A673 (cell line): ENCODE measurements at places on chromosomes 13 and 19. TPM values are rescaled to one million over a fixed set of nuclear protein-coding genes. Genes with fewer than 3 reads are reported as not detected.

The SLITRK5 gene
- 1.3 and 2.2 TPM in 2 replicates for total RNA-seq

DNA sequence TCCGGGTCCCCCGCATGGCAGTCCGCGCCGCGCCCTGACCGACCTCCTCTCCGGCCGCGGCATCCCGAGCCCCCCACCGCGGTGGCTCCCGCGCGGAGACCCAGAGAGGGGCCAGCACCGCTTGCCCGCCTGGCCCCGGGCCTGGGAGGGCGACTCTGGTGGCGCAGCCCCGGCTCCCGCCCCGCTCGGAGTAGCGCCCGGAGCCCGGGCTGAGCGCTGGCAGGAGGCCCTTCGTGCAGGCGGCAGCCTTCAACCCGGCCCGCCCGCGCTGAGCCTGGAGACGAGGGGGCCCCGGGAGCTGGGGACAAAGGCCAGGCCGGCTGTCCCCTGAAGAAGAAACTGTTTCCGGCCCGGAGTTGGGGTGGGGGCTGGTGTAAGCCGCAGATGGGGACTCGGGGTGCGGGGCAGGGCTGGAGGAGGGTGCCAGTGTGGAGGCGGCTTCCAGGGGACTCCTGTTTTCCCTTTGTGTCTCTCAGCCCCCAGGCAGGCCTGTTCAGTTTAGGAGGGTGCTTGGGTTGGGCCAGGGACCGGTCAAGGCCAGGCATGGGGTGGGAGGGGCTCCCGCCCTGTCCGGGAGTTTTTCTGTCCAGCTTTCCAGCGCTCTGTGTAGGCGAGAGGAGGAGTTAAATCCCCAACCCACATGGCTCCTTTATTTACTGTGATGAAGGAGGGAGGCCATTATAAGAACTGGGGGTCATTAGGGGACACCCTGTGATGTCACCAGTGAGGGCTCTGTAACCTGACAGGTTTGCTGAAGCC lies 935 bp downstream of the LRP3 start:
- H3K27ac ChIP-seq: peak overlapping the region; percentile 73
- H3K36me3 ChIP-seq: peaks cover 10% of the 10 kb centered on the region
- DNase-seq: peak; percentile 14
- H3K4me3 ChIP-seq: peak overlapping the region; percentile 73

DNA sequence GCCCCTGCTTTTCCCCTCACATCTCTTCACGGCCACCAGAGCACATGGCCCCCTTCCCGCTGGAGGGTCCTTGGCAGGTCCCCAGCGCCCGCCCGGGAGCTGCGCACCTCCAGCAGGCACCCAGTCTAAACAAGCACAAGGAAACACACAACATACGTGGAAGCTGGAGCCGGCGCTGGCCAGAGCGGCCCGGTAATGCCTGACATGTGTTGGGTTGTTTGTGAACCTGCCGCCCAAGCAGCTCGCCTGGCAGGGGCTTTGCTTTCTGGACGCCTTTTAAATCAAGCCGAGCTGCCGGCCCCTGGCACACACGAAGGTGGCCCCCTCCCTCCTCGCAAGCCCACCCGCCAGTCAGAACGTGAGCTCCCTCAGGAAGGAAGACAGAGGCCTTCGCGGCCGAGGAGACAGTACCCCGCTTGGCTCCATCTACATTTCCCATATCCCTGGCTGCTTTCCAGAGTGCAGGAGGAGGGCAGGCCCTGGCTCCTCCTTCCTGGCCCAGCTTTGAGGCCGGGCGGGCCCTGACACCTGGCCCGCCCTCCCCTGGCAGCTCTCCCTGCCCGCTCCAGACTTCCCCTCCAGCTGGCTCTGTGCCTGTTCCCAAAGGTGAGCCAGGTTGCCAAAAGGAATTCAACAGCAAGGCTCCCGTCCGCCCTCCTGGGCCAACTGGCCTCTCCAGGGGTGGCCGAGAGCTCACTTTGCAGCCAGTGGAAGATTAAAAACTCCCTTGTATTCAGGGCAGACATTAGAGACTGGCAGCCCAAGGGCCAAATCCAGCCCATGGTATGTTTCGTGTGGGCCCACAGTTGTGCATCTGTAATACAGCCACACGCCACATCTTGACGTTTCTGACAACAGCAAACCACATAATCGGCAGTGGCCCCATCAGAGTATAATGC lies 28.7 kb downstream of the COMP start:
- H3K4me1 ChIP-seq: no peaks in the 10 kb centered on the region
- H3K27ac ChIP-seq: no peak overlapping the region
- DNase-seq: no peak
- H3K27me3 ChIP-seq: no peaks in the 10 kb centered on the region

- no peaks in the 10 kb centered on the region for H3K4me1 ChIP-seq
- no peak for DNase-seq
- no peak overlapping the region for H3K4me3 ChIP-seq
- no peaks in the 10 kb centered on the region for H3K36me3 ChIP-seq
Measured at GRCh38 chr19:37855098-37855497, 51.3 kb downstream of the WDR87 start.

- H3K4me3 ChIP-seq: no peak overlapping the region
- H3K27ac ChIP-seq: no peak overlapping the region
- H3K36me3 ChIP-seq: no peaks in the 10 kb centered on the region
- no peak for DNase-seq
- H3K4me1 ChIP-seq: no peaks in the 10 kb centered on the region
- H3K27me3 ChIP-seq: peaks cover 5% of the 10 kb centered on the region
Measured at GRCh38 chr19:49976496-49976895, 15.5 kb upstream of the SIGLEC11 start.

DNA sequence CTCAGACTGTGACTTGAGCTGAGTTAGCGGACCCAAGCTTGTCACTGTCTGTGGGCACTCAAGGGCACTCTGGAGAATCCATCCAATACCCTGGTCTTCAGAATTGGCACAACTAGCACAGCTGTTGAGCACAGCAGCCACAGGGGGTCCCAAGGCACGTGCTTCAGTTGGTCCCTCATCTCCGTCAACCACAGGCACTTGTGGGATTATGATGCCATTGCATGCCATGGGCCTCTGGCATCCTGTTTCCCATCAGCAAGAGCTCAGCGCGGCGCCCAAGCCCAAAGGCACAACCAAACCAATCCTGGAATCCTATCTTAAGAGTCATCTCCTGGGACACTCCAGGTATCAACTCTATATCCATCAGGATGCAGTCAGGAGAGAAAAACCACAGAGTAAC lies 3.7 kb upstream of the B3GNT8 start:
- peak overlapping the region; percentile 26 for H3K27ac ChIP-seq
- no peaks in the 10 kb centered on the region for H3K27me3 ChIP-seq
- peaks cover 16% of the 10 kb centered on the region for H3K36me3 ChIP-seq
- H3K4me1 ChIP-seq: peaks cover 25% of the 10 kb centered on the region

The KCNN4 gene
- total RNA-seq: 0.20 TPM in 1 of 2 replicates, not detected in the other

DNA sequence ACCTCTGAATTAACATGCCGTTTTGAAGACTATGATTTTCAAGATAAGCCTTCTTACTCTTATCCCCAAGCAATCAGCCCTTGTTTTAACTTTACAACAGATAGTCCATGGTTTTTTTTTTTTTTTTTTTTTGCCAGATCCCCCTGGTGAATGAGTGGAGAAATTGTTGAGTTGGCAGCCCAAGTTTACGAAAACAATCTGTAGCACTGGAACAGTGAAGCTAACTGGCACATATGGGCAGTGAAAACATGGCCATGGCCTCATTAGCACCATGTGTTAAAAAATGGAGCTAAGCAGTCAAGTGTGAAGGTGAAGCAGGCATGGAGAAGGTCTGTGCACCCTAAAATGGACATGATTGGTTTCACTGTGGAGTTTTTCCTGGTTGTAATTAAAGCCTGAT lies 812.1 kb upstream of the MIR17HG start:
- H3K27me3 ChIP-seq: no peaks in the 10 kb centered on the region
- H3K27ac ChIP-seq: no peak overlapping the region
- no peaks in the 10 kb centered on the region for H3K36me3 ChIP-seq
- H3K4me1 ChIP-seq: no peaks in the 10 kb centered on the region

DNA sequence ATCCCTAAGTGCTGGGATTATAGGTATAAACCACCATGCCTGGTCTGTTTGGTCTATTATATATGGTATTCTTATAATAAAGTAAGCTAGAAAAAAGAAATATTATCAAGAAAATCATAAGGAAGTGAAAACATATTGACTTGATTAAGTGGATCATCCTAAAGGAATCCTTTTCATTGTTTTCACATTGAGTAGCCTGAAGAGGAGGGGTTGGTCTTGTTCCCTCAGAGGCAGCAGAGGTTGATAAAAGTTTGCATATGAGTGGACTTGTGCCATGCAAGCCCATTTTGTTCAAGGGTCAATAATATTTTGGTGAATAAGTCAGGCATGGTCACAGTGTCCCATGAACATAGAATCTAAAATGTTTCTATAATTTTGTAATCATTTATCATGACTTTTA lies 52.7 kb downstream of the ZNF627 start:
- no peaks in the 10 kb centered on the region for H3K27me3 ChIP-seq
- peaks cover 40% of the 10 kb centered on the region for H3K36me3 ChIP-seq
- H3K27ac ChIP-seq: no peak overlapping the region

The TEX29 gene
- total RNA-seq: 0.45 and 0.76 TPM in 2 replicates

The AKAP11 gene
- total RNA-seq: 24.0 and 24.1 TPM in 2 replicates

DNA sequence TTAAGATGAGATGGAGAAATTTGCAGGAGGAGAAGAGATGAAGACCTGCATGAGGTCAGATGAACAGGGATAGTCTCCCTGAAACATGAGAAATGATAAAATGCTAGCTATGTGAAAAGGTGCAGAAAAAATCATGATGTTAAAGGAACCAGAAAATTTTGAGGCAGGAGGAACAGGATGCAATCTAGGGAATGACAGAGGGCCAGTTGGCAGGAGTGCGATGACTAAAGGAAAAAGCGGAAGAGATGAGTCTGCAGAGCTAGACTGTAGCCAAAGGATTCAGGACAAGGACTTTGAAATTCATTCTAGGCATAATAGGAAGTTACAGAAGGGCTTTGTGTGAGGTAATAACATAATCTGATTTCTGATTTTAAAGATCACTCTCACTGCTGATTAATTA lies 77.9 kb downstream of the TRPC4 start:
- DNase-seq: peak; percentile 45
- no peaks in the 10 kb centered on the region for H3K27me3 ChIP-seq
- no peak overlapping the region for H3K27ac ChIP-seq
- H3K4me1 ChIP-seq: peaks cover 33% of the 10 kb centered on the region
- H3K4me3 ChIP-seq: no peak overlapping the region
- H3K36me3 ChIP-seq: no peaks in the 10 kb centered on the region

The PNMA8C gene
- not detected in 2 replicates for total RNA-seq

DNA sequence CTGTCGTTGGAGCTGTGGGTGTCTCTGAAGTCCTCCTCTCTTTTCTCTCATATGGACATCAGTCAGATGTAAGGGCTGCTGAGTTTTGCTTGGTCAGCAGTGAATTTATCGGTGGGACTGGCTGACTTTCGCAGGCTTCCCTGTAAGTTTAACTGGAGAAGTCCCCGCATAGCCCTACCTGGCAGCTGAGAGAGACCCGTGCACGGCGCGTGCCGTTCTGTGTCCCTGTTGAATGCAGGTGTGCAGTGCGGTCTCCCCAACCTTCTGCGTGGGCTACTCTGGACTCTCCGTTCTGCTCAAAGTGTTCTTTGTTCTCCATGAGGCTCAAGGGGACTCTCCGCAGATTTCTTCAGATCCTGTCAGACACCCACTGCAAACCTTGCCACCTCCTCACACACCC lies 252.9 kb downstream of the COL4A1 start:
- peaks cover 33% of the 10 kb centered on the region for H3K27me3 ChIP-seq
- no peak for DNase-seq
- no peak overlapping the region for H3K27ac ChIP-seq
- no peaks in the 10 kb centered on the region for H3K36me3 ChIP-seq
- no peaks in the 10 kb centered on the region for H3K4me1 ChIP-seq
- H3K4me3 ChIP-seq: no peak overlapping the region

- no peaks in the 10 kb centered on the region for H3K36me3 ChIP-seq
- H3K4me3 ChIP-seq: no peak overlapping the region
- peaks cover 5% of the 10 kb centered on the region for H3K27me3 ChIP-seq
- no peaks in the 10 kb centered on the region for H3K4me1 ChIP-seq
- no peak overlapping the region for H3K27ac ChIP-seq
- no peak for DNase-seq
Measured at GRCh38 chr13:80462037-80462436, 121.1 kb upstream of the SPRY2 start.

- no peak for DNase-seq
- no peak overlapping the region for H3K4me3 ChIP-seq
- no peak overlapping the region for H3K27ac ChIP-seq
Measured at GRCh38 chr13:61391426-61391825, 24.2 kb downstream of the PCDH20 start.
